AG08395 (cell line): ENCODE measurements at places on chromosomes 4 and X.

GRCh38 chrX:4690521-4690920 is 977.1 kb upstream of the PRKX start:
- no peak for DNase-seq

DNA sequence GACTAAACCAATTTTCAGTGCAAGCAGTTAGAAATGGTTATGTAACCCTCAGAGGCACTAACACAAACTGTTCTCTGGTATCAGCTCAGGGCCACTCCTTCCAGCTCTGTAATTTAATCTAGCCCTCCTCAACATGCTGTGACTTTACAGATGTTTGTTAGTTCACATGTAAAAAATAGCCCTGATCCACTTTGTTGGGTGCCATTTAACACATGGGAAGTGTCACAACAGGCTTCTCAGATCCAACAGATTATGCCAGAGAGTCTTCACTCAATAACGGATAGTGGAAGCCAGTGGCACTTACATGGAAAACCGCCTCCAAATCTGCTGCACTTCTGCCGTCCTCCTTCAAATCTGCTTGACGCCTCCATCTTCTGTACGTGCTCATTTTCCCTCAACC is 51.6 kb downstream of the ATP8A1 start:
- no peak for DNase-seq

DNA sequence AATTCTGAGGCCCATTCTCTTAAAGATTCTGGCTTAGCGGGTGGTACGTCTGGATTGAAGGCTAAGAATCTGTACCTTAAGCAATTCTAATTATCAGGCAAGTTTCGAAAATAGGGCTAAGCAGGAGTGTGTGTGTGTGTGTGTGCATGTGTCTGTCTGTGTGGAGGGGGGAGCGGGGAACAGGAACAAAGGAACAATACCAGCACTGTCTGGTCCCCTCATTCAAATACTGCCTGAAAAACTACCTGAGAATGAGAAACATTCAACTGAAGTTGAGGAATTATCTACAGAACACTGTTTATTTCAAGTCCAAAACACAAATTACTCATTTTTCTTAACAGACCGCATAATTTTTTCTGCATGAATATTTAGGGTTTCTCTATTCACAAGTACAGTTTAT is 18.6 kb downstream of the PGRMC2 start:
- DNase-seq: no peak

GRCh38 chrX:130097507-130098209 is 12.6 kb downstream of the ELF4 start:
- no peak for DNase-seq

DNA sequence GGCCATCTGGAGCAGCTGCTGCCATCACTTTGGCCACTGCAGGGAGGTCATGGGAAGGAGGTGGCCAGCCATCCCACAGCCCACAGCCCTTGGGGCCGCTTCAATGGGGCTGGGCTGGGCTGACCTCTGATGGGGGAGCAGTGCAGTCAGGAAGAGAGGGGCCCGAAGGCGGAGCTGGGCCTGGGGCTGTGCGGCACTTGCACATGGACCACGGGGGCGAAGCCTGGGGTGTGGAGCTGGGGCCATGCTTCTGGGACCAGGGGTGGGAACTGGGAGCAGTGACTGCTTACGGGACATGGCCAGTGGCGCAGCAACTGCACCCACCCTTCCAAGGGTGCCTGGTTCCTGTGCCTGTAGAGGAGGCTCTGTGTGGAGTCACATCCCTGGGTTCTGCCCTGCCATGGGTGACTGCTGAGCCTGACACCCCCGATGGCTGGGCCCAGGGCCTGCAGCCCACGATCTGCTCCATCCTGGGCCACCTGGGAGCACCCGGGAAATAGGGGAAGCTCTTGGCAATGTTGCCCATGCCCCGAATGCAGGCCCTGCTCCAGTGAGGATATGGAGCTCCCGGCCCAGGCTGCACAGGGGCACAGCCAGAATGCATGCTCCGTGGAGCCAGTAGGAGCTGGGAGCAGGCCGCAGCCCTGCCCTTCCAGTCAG is 22.4 kb upstream of the SULT1B1 start:
- DNase-seq: no peak

- no peak for DNase-seq
Measured at GRCh38 chr4:24260133-24260715, 324.1 kb downstream of the DHX15 start.

GRCh38 chr4:151784706-151785105 is 23.9 kb upstream of the GATB start:
- no peak for DNase-seq

DNA sequence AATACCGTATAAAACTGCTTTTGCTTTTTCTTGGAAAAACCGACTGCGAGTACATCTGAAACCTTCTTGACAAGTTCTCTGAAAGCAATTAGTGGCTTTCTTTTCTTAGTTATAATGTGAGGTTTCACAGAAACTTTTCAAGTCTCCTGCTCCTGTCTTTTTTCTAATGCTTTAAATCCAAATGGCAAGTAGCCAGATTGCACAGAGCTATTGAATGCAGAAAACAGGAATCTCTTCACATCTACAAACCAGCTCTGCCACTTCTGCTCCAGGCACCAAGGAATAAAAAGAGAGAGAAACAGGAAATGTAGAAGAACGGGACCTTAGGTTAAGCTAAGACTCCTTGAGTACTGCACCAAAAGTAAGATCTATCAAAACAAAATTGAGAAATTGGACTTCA is 267.3 kb upstream of the TET2 start:
- DNase-seq: no peak

GRCh38 chrX:155389634-155390033 is 7.7 kb downstream of the F8A2 start:
- DNase-seq: no peak

GRCh38 chr4:109691411-109691920 is 11.8 kb downstream of the CASP6 start:
- DNase-seq: no peak

GRCh38 chr4:15469402-15470127 is at the start of gene CC2D2A:
Gene CC2D2A (plus strand): TSS chr4:15469882. CDS start chr4:15475933, 6,051 bp downstream.
- peak; percentile 72 for DNase-seq

GRCh38 chr4:7539659-7540058 is 104.9 kb upstream of the PSAPL1 start:
- no peak for DNase-seq
